Activated CD4-positive, alpha-beta T cell treated with anti-CD3 and anti-CD28 coated beads, Interleukin-2, amount 50 U/mL, for 4 hours (primary cell): ENCODE measurements at places on chromosomes 7 and 10.

DNA sequence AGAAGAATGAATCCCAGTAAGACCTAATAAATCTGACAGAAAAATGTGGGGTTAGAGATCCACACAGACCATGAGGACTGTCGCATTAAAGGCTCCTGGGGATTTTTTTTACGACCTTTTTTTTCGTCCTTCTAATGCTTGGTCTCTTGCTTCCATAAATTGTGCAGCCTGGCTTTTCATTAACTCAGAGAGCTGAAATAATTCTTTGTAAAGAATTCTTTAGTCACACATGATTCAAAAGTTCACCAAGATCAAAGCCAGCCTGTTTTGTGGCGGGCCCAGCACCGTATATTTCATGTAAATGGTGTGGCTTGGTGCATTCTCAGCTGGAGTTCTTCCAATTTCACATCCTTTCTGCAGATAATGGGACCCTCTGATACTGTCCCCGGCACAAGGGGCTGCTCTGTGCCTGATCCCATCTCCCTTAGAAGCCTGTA, 206.6 kb upstream of the BMPER start:
- DNase-seq: no peak

GRCh38 chr10:127798111-127798510, 61.1 kb downstream of the FOXI2 start:
- DNase-seq: no peak

DNA sequence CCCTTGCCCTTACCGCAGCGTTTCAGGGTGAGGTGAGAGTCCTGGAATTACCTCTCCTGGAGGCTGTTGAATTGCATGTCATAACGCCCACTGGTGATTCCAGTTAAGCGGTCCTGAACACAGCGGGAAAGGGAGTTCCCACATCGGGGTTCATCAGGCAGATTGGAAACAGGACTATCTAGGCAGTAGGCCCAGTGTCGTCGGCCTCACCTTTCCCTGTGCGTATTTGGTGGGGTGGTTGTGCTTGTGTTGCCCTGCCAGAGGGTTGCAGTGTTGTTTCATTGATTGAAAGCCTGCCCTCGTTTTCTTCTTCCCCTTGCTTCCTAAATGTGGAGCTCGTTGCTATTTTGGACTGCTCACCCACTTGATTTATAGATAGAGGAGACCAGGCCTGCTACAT, 10.6 kb upstream of the SUN1 start:
- DNase-seq: no peak

DNA sequence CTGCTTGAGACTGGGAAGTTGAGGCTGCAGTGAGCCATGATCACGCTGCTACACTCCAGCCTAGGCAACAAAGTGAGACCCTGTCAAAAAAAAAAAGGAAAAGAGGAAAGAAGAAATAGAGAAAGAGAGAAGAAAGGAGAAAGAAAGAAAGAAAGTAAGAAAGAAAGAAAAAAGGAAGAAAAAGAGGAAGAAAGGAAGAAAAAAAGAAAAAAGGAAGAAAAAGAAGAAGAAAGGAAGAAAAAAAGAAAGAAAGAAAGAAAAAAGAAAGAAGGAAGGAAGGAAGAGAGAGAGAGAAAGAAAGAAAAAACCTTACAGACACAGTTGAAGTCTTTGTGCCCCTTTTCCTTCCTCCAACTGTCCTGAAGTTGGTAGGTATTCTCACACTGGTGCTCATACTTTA, 26.6 kb upstream of the LEP start:
- no peak for DNase-seq

DNA sequence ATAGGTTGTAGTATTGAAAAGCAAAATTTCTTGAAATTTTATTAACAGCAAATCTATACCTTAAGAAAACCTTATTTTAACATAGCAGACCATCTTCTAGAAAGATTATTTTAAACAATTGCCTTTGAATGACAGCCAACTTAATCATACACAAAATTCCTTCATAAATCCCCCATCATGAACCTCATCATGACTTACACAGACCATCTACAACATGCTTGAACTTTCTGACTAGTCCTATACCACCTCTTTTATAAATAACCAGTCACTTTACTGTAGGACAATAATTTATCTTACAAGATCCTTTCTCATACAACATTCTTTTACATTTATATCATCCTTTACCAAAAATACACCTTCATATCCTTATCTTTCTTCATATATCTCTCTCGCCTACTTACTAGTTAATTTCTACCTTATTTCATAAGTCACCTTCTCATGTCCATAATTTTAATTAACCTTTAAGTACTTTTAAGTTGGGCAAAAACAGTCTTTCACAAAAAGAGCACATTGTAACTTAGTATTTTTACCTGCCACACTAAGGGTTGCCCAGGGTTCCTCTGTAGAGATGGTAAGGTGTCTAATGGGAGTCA, 16.6 kb upstream of the PTN start:
- no peak for DNase-seq

DNA sequence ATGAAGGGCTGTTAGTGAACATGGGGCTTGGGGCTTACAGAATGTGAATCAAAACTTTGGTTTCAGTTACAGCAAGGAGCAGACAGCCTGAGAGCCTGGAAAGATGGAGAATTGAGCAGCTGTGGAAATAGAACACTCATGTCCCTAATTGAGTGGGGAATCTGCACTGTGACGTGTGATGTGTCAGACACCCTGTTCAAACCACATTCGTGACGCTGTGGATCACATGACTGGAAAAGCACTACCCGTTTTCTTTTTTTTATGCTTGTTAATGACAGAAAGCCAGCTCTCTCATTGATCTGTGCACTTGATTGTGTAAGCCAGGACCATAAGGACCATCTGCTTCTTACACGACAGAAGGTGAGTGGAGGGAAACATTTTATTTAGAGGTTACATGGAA, 15.1 kb upstream of the TBX20 start:
- DNase-seq: no peak

DNA sequence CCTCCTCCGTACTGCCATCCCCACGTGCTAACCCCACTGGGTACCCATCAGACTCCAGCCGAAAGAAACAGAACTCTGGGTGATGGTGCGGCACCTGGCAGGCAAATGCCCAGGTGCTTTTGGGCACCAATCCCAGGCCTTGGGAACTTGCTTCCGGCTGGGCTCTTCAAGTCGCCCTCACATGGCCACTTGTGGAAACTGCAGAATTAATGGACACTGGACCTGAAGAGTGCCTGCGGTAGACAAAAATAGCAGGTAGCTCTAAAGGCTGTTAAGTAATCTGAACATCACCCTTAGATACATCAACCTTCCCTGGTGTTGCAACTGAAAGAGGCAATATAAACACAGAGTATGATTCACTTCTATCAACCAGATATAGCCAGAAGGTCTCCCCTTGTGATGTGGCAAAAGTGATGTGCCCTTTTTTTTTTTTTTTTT, 644.4 kb downstream of the GRM8 start:
- DNase-seq: no peak

DNA sequence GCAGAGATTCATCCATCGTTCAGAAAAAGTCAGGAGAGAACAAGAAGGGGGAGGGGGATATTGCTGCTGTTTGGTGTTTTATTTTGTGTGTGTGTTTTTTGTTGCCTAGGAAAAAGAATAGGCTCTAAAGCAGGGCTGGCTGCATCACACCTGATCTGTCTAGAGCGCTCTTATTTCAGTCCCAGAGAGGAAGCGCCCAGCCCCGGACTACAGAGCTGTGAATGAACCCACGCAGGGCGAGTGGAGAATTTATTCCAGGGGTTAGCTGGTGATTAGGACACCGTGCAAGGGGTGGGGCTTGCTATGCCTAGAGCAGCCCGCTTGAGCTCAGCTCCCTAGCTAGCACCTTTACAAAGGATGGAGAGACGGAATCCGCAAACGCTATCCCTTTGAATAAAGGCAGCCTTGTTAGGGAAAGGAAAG, 621 bp upstream of the FAM13C start:
- DNase-seq: no peak
